MCF 10A (cell line): ENCODE measurements at places on chromosomes 6 and 20. TPM values are rescaled to one million over a fixed set of nuclear protein-coding genes. Genes with fewer than 3 reads are reported as not detected.

- DNase-seq, result no peak
These were observed 1.1 kb upstream of the NECAB3 start for GRCh38 chr20:33675136-33675959.

- DNase-seq, result no peak
These were observed 16.7 kb upstream of the NEDD9 start for GRCh38 chr6:11248974-11249761.

GRCh38 chr6:92329208-92329847 lies 1090.0 kb downstream of the EPHA7 start:
- DNase-seq, result no peak

GRCh38 chr20:44967207-44967807 lies 995 bp downstream of the STK4 start:
- no peak for DNase-seq

- DNase-seq, result no peak
These were observed 47.5 kb downstream of the ADGRG6 start for GRCh38 chr6:142349215-142349823.

GRCh38 chr6:134295953-134296553 lies 21.9 kb downstream of the SGK1 start:
- DNase-seq, result peak; percentile 87

Gene TFAP2D
- total RNA-seq, result not detected in 2 replicates

Gene DACT2
- total RNA-seq, result not detected in 2 replicates

DNA sequence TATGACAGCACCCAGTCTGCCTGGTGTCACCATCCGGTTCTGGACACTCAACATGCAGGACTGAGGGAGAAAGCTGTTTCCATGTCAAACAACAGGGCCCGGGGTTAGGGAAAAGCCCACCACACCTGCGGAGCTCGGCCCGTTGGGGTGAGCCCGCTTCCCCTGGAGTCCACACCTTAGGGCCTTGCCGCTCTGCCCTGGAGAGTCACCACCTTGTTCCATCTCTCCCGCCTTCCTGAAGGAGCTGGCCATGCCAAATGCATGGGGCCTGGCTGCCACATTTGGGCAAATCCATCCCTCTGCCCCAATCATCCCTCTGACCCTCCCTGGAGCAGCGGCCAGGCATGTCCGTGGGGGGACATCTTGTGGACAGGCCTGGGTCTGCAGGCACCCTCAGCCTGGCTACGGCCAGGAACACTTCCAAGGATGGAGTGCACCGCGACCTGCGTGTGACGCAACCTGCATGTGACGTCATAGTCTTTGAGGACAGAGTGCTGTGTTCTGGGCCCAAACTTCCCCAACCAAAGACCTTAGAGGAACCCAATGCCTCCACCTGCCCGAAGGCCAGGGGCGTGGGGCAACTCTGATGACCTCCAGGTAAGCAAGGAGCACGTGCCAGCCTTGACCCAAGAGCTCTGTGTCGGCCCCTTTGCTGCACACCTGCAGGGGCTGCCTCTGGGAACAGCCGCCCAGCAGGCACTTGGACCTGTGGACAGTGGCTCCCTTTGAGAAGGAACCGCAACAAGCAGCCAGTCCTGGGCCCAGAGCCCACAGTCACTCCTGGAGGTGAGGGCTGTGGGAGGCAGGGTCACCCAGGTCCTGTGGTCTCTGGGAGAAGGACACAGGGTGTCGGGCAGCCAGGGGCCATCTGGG lies 1.7 kb downstream of the CABLES2 start:
- DNase-seq, result peak; percentile 72

Gene OR2J3
- total RNA-seq, result not detected in 2 replicates

Gene OPRM1
- total RNA-seq, result not detected in 2 replicates

GRCh38 chr20:25253606-25254275 lies 5.9 kb downstream of the PYGB start:
- DNase-seq, result no peak

DNA sequence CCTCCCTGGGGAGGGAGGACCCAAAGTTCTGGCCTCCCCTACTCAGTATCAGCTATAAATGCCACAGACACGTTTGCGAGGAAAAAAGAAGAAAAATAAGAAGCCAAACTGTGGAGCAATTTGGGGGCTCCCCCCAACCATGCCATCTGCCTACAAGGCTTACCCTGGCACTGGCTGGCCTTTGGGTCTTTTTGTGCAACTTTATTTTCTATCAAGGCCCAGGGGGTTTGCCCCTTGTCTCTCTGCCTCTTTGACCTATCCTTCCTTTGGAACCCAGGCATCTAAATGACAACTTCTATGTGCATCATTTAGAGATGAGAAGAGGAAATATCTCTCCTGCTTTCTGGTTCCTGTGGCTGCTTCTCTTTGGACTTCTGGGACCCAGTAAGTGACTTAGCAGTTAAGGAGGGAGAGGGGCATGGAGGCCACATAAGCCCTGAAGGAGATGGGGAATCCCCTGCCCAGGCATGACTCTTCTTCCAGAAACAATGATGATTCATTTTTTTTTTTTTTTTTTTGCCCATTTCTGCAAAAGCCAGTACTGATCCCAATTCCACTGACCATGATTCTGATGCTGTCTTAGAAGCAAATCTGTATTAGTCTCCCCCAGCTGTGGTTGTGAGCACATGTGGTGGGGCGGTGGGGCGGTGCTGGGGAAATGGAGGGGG lies at the start of gene MUC22:
Gene MUC22 (plus strand): TSS at position 82 of the 668 bp plus-strand sequence. CDS start 233 bp downstream, at position 315.
- peak; percentile 41 for DNase-seq

- DNase-seq, result no peak
These were observed 63.1 kb downstream of the CDS2 start for GRCh38 chr20:5189917-5190316.

Gene CRYBG1
- total RNA-seq, result 36.5 and 45.3 TPM in 2 replicates

Gene BMP2
- total RNA-seq, result 6.7 and 7.7 TPM in 2 replicates

Gene LRP11
- 38.1 and 46.1 TPM in 2 replicates for total RNA-seq

Gene EFCAB8
- not detected in 2 replicates for total RNA-seq

GRCh38 chr6:13667655-13668054 lies 44.0 kb downstream of the RANBP9 start:
- DNase-seq, result peak; percentile 17

- peak; percentile 47 for DNase-seq
These were observed 1.3 kb upstream of the CDKN1A start for GRCh38 chr6:36677059-36677749.

- no peak for DNase-seq
These were observed 629.8 kb upstream of the AGPAT4 start for GRCh38 chr6:161903584-161904212.

Gene ELOVL2
- not detected in 2 replicates for total RNA-seq
